Activated CD4-positive, alpha-beta memory T cell treated with anti-CD3 and anti-CD28 coated beads, Interleukin-2, amount 10 ng/mL, durations not matched to agents 7 days and 5 days (primary cell): ENCODE measurements at places on chromosomes 2 and 18. TPM values are rescaled to one million over a fixed set of nuclear protein-coding genes. Genes with fewer than 3 reads are reported as not detected.

- no peak overlapping the region for H3K4me3 ChIP-seq
- no peak for DNase-seq
- no peak overlapping the region for H3K27ac ChIP-seq
- peaks cover 12% of the 10 kb centered on the region for H3K4me1 ChIP-seq
- no peaks in the 10 kb centered on the region for H3K27me3 ChIP-seq
Observed at GRCh38 chr2:61450144-61450543, 20.7 kb downstream of the USP34 start.

Gene CCDC93
- 35.0 TPM for total RNA-seq

Gene CYP27A1
- total RNA-seq: not detected

Gene ANKRD30B
- not detected for total RNA-seq

DNA sequence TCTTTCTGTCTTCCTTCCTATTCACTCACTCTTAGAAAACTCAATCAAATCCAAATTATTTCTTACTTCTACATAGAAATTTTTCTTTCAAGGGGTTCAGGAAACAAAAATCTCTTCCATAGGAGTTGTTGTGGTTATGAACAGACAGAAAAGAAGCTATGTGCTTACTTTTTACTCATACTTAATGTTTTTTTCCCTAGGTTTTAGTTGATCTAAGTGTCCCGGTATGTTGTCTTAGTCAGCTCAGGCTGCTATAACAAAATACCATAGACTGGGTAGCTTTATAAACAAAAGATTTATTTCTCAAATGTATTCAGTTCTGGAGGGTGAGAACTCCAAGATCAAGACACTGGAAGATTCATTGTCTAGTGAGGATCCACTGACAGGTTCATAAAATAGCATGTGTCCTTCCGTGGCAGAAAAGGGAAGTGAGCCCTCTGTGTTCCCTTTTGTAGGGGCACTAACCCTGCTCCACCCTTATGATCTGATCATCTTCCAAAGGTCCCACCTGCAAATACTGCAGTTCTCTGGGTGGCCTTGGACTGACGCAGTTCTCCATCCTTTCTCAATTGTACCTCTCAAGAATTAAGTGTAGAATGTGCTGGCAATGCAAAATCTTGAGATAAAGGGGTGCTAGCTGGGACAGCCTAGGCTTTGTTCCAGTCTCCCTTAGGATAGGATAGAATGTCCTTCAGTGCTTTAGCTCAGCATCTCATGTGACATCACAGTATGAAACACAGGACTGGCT is 14.4 kb upstream of the VRK2 start:
- no peak for DNase-seq
- H3K27me3 ChIP-seq: no peaks in the 10 kb centered on the region
- no peaks in the 10 kb centered on the region for H3K36me3 ChIP-seq
- H3K4me1 ChIP-seq: no peaks in the 10 kb centered on the region

- H3K4me1 ChIP-seq: no peaks in the 10 kb centered on the region
- H3K4me3 ChIP-seq: no peak overlapping the region
- no peaks in the 10 kb centered on the region for H3K27me3 ChIP-seq
- no peaks in the 10 kb centered on the region for H3K36me3 ChIP-seq
- DNase-seq: no peak
Observed at GRCh38 chr2:71583876-71584275, 130.5 kb downstream of the DYSF start.

GRCh38 chr2:44766220-44766619 is 175.3 kb upstream of the SIX3 start:
- no peaks in the 10 kb centered on the region for H3K36me3 ChIP-seq
- H3K4me1 ChIP-seq: no peaks in the 10 kb centered on the region
- no peak overlapping the region for H3K27ac ChIP-seq
- peaks cover 6% of the 10 kb centered on the region for H3K27me3 ChIP-seq
- no peak for DNase-seq
